Activated T-helper 1 cell treated with anti-CD3 and anti-CD28 coated beads, Interleukin-12 subunit alpha, Interleukin-12 subunit beta, Interleukin-2, Interleukin-4 antibody, amounts not matched to agents 30 ng/mL and 10 ng/mL and 1 ng/mL, durations not matched to agents 14 hours and 24 hours and 36 hours (primary cell): ENCODE measurements at places on chromosomes 5 and 9. TPM values are rescaled to one million over a fixed set of nuclear protein-coding genes. Genes with fewer than 3 reads are reported as not detected.

DNA sequence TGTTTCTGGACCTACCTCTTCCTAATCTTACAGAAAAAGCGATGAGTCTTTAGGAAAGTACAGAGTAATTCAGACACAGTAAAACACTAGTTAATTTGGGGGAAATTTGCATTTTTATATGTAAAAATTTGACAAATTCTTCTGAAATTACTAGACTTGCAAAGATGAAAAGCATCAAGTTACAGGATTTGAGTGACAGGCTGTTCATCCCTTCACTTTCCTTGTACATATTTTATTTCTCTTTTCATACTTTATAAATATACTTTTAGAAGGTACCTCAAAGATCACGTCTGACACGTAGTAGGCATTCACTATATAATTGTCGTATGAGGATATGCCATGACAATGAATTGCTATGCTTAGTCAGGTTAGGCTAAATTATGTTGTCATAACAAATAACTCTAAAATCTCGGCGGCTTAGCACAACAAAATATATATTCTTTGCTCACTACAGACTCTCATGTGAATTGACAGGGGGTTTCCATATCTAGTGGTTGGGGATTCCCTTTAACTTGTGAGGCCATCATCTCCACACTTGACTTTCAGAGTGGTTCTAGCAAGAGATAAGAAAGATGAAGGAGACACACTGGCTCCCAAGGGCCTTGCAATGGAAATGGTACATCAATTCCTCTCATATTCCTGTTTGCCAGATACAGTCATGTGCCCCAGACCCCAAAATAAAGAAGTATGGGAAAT lies 154.1 kb upstream of the TUT7 start:
- H3K27me3 ChIP-seq = no peaks in the 10 kb centered on the region
- DNase-seq = no peak
- H3K36me3 ChIP-seq = no peaks in the 10 kb centered on the region
- H3K27ac ChIP-seq = no peak overlapping the region
- no peak overlapping the region for H3K4me3 ChIP-seq
- H3K4me1 ChIP-seq = no peaks in the 10 kb centered on the region

DNA sequence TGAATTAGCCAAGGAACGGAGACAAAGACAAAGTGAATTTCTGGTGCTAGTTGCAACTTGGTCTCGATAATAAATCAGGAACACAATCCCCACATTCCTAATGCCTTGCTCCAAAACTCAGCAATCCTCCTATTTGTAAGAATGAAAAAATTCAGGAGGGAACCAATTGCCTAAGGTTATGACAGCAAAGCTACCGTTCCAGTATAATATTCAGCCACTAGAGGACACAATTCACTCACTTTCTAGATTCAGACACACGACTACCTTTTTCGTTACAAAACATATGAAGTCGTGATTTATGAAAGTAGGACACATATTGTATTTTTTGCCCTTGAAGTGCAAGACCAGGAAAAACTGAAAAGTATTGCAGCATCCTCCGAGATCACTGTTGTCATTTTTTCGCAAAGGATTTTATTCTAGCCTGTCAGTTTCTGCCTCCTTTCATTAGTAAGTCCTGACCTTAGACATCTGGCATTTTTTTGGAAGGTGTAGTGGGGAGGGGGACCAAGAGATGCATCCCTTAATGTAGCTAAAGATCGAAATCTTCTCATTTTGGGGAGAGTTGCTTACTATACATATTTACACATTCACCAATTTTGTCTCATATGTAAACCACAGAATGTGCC lies 133.1 kb downstream of the DOCK8 start:
- DNase-seq = no peak
- no peak overlapping the region for H3K4me3 ChIP-seq
- H3K36me3 ChIP-seq = peaks cover 56% of the 10 kb centered on the region
- peaks cover 20% of the 10 kb centered on the region for H3K4me1 ChIP-seq

- no peak overlapping the region for H3K27ac ChIP-seq
- no peaks in the 10 kb centered on the region for H3K36me3 ChIP-seq
- DNase-seq = no peak
- peaks cover 17% of the 10 kb centered on the region for H3K27me3 ChIP-seq
- no peak overlapping the region for H3K4me3 ChIP-seq
Measured at GRCh38 chr9:6576987-6577386, 68.5 kb downstream of the GLDC start.

DNA sequence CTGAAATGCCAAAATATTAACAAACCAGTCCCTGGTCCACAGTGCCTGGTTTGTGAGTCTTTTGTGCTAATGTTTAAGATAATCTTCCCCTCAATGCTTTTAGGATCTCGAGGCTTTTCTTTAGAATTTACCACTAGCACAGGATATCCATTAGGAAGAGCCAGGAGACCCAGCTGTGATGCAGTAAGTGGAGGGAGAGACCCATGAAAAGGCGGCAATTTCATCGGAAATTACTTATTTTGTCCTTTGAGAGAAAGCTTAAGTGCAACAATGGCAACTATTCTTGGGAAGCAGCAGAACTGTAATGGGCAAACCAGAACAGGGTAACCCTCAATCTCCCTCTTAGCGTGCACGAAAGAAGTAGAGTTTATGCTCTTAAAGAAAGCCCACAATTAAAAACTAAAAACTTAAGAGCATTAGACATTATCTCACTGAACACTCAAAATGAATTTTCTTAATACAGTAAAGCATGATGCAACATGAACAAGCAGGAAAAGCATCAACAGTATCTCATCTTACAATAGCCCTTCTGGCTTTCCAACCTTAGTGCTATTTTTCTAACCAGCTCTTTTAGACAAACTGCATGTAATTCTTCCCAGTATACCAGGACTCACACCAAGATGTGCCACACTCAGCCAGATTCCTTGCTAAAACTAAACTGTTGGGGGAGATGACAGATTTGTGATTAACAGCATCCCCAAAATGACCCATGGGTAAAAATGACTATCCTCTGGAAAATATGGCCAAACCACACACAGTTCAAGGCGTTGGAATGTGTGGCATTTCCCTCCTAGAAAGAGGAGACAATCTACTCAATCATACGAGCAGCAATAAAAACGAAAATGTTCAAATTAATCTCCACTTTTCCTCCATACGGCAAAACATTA lies 36.4 kb downstream of the PWWP2A start:
- DNase-seq = no peak
- H3K4me3 ChIP-seq = no peak overlapping the region
- H3K27me3 ChIP-seq = no peaks in the 10 kb centered on the region
- no peaks in the 10 kb centered on the region for H3K4me1 ChIP-seq
- H3K36me3 ChIP-seq = peaks cover 6% of the 10 kb centered on the region

DNA sequence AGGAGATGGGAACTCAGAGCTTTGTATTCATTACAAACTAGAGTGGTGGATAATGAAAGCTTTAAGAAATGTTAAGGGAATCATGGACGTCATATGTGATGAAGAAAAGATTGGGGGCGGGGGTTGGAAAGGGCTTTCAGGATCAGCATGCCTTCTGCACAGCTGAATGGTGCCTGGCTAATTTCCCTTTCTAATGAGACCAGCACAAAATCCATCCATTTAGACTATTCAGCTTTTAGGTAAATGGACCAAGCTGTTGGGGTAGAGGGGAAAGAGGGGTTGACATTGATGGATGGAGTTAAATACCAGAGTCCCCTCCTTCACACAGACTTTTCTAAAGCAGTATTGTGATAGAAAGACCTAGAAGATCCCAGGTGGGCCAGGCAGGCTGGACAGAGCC lies 737.9 kb upstream of the WWC1 start:
- H3K4me3 ChIP-seq = no peak overlapping the region
- H3K4me1 ChIP-seq = no peaks in the 10 kb centered on the region
- H3K27ac ChIP-seq = no peak overlapping the region
- DNase-seq = no peak
- H3K27me3 ChIP-seq = no peaks in the 10 kb centered on the region
- H3K36me3 ChIP-seq = no peaks in the 10 kb centered on the region

GRCh38 chr5:6765612-6766525 lies 52.6 kb downstream of the TENT4A start:
- H3K27ac ChIP-seq = peak overlapping the region; percentile 34
- peaks cover 5% of the 10 kb centered on the region for H3K4me1 ChIP-seq
- peak; percentile 63 for DNase-seq
- H3K36me3 ChIP-seq = no peaks in the 10 kb centered on the region
- H3K4me3 ChIP-seq = no peak overlapping the region

DNA sequence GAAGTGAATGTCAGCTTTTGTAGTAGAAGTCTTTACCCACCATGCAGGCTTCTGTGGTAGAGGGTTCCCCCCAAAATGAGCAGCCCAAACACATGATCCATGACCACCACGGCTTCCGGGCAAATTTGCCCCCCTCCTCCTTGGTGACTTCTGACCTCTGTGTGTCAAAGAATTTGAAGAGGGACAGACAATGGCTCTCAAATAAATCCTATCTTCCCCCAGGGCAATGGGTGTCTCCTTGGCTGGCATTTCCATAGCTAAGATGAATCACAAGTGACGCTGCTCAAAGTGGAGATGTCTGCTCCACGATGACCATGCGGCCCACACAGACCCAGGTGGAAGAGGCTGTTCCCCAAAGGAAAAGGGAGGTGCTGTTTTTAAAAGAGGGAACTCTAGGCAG lies 30.2 kb upstream of the BOD1 start:
- no peak for DNase-seq
- H3K4me1 ChIP-seq = no peaks in the 10 kb centered on the region
- H3K27me3 ChIP-seq = peaks cover 7% of the 10 kb centered on the region
- H3K4me3 ChIP-seq = no peak overlapping the region
- no peaks in the 10 kb centered on the region for H3K36me3 ChIP-seq

DNA sequence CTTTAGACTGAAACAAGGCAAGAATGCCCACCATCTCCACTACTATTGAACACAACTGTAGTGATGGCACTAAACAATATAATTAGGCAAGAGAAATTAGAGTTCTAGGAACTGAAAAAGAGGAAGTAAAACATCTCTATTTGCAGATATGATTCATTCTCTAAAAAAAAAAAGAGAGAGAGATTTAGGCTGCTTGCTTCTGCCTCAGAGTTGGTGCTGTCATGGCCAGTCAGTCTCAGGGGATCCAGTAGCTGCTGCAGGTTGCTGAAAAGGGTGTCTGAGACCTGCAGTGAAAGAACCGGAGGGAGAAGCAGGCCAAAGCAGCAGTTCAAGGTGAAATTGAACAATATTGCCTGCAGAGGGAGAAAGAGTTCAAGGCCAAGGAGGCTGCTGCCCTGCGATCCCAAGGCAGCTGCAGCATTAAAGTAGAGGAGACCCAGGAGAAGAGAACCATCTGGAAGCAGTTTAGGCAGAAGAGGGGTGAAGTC lies 72.5 kb downstream of the AP3B1 start:
- H3K27me3 ChIP-seq = no peaks in the 10 kb centered on the region
- no peak overlapping the region for H3K27ac ChIP-seq
- no peak overlapping the region for H3K4me3 ChIP-seq
- peaks cover 30% of the 10 kb centered on the region for H3K36me3 ChIP-seq
- H3K4me1 ChIP-seq = peaks cover 9% of the 10 kb centered on the region

GRCh38 chr5:93430118-93430517 lies 150.9 kb downstream of the NR2F1-AS1 start:
- no peaks in the 10 kb centered on the region for H3K36me3 ChIP-seq
- H3K27ac ChIP-seq = no peak overlapping the region
- no peak overlapping the region for H3K4me3 ChIP-seq
- no peaks in the 10 kb centered on the region for H3K4me1 ChIP-seq

GRCh38 chr5:35902046-35902672 lies 36.3 kb downstream of the CAPSL start:
- H3K4me3 ChIP-seq = peak overlapping the region; percentile 2
- peaks cover 7% of the 10 kb centered on the region for H3K27me3 ChIP-seq
- DNase-seq = peak; percentile 50
- peaks cover 2% of the 10 kb centered on the region for H3K36me3 ChIP-seq
- H3K27ac ChIP-seq = peak overlapping the region; percentile 37

The BAAT gene
- total RNA-seq = 0.08 TPM in 1 of 2 replicates, not detected in the other

The SPINK9 gene
- total RNA-seq = not detected in 2 replicates

The SPATA31E1 gene
- total RNA-seq = not detected in 2 replicates
